Activated naive CD4-positive, alpha-beta T cell treated with Interleukin-2 at 50 U/mL for 16 hours (primary cell): ENCODE measurements at places on chromosomes 4 and X.

DNA sequence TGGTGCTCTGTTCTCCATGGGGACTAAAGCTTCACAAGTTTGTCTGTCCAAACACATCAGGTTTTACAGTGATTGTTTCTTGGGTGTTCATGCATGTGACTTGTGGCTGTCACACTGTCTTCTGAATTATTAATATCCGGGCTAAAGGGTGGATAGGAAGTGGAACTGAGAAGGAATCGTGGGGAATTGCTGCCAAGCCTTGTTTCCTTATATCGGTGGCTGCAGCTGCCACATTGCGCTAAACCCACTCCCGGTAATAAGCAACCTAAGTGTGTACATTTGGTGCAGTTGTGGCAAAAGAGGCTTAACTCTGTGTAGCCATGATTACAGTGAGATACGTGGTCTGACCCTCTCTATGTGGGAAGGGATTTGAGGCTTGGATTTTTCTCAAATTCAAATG, 30.7 kb downstream of the SEPTIN11 start:
- DNase-seq = no peak

GRCh38 chr4:140044337-140044902, 109.6 kb downstream of the MAML3 start:
- no peak for DNase-seq

- no peak for DNase-seq
Measured at GRCh38 chr4:116320859-116321258, 764.5 kb downstream of the TRAM1L1 start.

DNA sequence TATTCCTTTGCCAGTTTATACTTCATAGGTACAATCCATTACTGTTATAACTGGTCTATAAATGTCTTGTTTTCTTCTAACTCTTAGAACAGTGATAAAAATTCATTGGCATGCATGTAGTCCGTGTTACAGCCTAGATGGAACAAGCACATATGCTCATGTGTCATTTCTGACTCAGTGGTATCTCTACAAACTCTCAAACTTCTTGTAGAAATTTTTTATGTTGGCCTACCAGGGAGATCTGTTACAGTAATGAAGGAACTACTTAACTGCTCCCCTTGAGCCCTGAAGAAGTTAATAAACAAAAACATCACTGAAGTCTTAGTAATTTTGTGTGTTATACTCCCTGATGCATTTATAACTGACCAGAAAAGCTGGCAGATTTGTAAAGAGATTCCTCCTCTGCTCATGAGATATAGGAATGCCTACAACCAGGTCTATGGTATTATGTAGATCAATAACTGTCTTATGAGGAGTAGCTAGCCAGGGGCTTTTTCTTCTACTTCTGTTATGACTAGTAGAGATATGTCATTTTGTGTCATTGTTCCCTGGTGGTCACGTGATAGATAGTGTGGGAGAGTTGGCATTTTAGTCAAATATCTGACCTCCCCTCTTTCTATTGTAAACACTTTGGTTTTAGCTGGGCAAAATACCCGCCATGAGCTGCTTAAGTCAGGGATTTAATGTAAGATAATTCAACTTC, 53.7 kb upstream of the FAAH2 start:
- DNase-seq = no peak

GRCh38 chr4:128821151-128821550, 11.7 kb downstream of the JADE1 start:
- DNase-seq = no peak

DNA sequence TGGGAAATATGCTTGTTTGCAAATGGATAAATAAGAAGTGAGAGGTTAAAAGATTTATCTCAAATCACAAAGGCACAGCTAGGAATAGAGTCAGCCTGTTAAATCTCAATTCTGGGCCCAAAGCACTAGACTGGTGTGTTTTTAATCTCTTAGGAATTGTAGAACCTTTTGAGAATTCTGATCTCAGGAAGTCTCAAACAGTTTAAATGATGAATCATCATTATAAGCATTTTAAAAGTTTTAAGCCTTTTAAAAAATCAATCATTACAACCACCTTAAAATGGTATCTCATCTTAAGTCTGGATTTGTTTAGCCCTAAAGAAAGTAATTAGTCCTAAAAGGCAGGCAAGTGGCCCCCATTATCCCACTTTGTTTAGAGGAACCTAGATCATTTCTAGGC, 17.8 kb downstream of the DGKK start:
- no peak for DNase-seq
